ENCODE measurements at places on chromosomes 3 and 15.

DNA sequence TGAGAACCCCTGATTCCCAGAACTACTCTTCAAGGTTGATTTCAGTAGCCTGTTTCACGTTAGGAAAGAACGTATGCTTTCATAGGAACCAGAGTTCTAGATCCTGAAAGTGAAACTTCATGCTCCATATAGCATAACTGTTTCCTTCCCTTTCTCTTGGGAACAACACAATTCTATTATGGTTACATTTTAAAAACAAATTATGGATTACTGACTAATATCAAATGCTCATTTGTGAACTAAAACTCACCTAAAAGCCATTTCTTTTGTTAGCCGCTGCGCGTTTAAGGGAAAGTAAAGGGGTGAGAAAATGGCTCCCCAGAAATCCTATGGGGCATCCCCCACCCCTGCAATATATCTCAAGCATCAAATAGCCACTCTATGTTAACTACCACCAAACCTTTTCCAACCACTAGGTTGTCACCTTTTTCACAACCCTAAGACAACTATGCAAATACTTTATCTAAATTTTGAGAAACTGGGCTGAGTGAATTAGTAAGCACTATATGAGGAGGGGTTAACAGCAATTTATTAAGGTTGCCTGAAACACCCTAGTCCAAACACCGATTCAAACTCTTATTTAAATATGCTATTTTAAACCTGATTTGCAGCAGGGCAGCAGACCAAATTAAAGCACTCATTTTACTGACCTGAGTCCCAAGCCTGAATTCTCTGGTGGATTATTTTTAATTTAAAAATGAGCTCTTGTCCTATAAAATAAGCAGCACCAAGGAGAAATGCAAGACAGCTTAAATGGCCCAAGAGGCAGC lies 2.4 kb downstream of the SIAH2 start:
- DNase-seq: no peak

- peak; percentile 83 for DNase-seq
Measured at GRCh38 chr3:185534511-185534910, 17.9 kb downstream of the LIPH start.

GRCh38 chr3:32495085-32495484 lies 7.6 kb downstream of the CMTM6 start:
- DNase-seq: no peak

DNA sequence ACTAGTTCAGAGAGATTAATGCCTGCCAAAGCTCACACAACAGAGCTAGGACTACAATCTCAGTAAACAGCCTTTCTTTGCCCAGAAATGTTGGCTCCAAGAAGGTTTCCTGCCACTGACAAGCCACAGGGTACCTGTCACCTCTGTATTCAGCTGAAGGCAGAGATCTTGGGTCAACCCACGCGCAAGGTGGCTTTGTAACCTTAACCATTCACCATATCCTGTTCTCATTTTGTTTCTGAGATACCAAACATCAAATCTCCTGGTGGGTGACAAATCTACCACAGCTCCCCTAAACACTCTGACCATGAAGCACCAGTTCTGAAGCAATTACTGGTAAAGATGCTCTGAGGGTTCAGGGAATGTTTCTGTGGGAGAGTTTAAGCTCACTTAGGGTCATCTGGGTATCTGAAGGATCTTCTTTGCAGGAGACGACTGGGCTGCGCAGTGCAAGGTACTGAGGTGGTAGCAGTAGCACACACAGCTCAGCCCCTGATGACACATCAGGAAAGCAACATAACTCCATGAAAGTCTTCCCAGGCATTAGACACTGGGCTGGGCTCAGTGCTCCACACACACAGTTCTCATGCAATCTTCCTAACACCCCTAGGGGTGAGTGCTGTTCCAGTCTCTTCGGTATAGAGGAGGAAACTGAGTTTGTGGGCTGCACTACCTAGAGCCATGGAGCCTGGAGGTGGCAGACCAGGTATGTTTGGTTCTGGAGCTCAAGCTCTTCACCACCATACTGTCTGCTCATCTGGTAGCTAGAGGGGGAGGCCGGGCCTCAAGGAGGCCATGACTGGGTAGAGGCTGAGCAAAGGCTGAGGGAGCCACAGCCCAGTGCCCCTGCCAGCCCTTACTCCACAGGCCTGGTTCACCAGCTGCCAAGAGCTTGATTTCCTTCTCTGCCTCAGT lies 7.7 kb downstream of the CXCR6 start:
- DNase-seq: no peak

DNA sequence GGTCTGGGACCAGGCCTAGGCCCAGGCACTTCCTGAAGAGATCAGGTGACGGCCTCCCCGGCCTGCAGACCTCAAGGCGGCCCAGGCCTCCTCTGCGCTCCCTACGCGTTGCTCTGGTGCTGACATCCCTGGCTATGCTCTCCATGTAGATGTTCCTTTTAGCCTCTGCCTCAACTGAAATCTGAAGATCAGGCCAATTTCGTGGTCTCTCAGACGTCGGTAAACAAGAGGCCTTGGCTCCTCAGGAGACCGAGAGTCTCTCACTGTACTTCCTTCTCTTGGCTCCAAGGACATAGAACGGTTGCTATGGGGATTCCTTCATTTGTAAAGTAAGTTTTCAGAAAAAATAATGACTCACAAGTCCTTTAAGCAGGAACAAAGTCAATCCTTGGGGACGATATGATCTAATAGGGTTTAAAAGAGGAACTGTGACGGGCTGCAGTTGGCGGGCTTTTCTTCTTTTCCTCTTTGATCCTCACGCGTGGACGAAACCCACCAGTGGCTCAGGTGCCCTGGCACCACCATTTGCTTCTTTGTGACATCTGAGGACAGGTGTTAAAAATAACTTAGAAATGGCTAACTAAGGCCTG lies 55.6 kb upstream of the CGNL1 start:
- DNase-seq: no peak

GRCh38 chr15:70241561-70242320 lies 144.0 kb upstream of the TLE3 start:
- DNase-seq: no peak

DNA sequence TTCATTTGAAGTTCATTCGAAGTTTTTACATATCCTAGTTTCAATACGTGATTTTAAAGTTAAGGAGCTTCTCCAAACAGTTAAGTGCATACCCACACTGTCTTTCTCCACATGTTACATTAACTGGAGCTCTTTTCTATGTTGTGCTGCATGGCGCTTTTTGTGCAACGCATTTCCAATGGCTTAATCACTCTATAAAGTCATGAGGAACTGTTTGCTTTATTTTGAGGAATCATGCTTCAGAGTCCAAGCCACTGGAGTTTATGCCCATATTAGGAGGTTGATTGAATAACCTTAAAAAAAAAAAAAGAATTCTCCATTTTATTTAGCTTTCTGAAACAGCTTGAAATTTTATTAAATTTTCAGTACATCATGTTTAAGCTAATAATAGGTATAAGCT lies 109.4 kb upstream of the MBNL1 start:
- DNase-seq: no peak

GRCh38 chr15:57950381-57950946 lies 115.0 kb downstream of the ALDH1A2 start:
- peak; percentile 51 for DNase-seq

GRCh38 chr15:48976444-48977088 lies 12.8 kb upstream of the SHC4 start:
- DNase-seq: no peak

- DNase-seq: no peak
Measured at GRCh38 chr15:87850916-87851315, 405.6 kb downstream of the NTRK3 start.

DNA sequence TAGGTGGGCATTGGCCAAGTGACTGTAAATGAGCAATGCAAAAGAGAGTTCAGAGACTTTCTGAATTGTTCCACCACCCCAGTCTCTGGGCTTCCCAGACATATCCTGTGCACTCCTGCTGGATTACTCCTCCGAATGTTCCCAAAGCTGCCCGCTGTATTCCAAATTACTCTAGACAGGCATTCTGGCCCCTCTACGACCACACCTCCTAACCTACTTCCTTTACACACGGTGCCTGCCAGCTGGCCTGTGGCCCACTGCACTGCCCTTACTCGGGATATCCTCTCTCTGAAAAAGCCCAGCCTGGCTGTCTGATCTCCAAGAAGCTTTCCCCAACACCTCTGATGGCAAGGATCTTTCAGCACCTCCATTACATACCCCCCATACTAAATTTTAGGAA lies 66.6 kb downstream of the DUT start:
- peak; percentile 36 for DNase-seq

GRCh38 chr3:43095370-43095769 lies 10.5 kb downstream of the POMGNT2 start:
- no peak for DNase-seq

- no peak for DNase-seq
Measured at GRCh38 chr3:126936853-126937425, 46.0 kb upstream of the PLXNA1 start.

Measured in NCI-H226 (cell line).